ENCODE measurements at places on chromosomes 7 and 10.

DNA sequence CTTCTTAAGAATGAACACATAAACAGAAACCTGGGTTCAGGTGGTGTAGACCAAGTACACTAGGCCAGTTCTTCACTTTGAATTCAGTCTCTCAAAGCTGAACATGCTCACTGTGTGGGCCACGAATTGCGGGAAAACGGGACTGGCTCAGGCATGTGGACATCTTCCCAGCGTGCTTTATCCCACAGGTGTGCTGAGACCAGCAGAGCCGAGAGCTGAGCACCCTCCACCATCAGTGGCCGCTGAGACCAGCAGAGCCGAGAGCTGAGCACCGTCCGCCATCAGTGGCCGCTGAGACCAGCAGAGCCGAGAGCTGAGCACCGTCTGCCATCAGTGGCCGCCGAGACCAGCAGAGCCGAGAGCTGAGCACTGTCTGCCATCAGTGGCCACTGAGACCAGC is 265.4 kb downstream of the DNAJB6 start:
- no peak for DNase-seq

DNA sequence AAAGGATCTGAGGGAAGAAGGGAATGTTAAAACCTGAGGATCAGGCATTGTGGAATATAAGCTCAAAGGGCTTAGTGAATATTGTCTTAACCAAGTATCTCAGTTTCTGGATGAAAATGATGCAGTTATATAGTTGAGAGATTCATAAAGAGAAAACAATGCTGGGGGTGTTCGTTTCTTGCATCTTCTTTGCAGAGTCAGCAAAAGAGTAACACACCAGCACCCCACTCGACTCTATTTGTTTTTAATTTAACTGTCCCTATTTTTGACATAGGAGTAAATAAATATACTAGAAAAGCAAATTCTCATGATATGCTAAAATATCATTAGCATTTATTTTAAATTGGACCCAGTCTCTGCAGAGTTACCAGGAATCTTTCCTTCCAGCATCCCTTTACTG is 7.6 kb upstream of the OIT3 start:
- DNase-seq, result no peak

- no peak for DNase-seq
Observed at GRCh38 chr10:3780771-3781467, 4.1 kb downstream of the KLF6 start.

GRCh38 chr7:44381494-44382220 is 56.3 kb upstream of the CAMK2B start:
- DNase-seq, result no peak

DNA sequence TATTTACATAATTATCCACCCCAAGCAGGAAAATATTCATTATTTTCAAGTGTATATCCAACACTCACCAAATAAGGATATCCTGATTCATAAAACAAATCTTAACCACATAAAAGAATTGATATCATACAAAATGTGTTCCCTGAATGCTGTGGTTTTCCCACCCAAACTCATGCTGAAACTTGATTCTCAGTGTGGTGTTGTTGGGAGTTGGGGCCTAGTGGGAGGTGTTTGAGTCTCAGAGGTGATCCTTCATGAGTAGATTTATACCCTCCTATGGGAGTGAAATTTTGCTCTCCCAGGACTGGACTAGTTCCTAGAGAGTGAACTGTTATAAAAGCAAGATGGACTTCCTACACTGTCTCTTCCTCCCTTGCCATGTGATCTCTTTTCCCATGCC is 1028.3 kb downstream of the SORCS1 start:
- no peak for DNase-seq

GRCh38 chr10:17062955-17063484 is 66.6 kb downstream of the CUBN start:
- no peak for DNase-seq

DNA sequence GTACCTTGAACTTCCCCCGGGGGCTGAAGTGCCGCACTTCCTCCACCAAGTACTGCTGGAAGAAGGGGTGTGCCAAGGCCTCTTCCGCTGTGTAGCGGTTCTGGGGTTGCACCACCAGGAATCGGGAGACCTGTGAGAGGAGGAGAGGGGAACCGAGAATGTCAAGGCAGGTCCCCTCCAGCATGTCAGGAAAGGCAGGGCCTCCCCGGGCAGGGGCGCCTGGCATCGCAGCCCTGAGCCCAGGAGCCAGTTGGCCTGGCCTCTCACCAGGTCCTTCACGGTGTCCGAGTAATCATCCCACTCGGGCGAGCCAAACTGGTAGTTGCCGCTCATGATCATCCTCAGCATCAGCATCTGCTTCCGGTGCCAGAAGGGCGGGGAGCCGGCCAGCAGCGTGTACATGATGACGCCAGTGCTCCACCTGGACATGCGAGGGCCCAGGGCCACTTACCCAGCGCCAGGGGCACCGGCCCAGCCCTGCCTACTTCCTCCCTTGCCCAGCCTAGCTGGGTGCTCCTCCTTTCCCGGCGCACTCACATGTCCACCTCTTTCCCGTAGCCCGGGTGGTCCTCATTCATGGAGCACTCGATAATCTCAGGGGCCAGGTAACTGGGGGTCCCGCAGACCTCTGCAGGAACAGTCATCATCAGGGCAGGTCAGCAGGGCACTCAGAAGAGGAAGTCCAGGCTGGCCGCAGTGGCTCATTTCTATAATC is 11.0 kb downstream of the PHKG1 start:
- DNase-seq, result no peak

- DNase-seq, result no peak
Observed at GRCh38 chr7:87212498-87212897, 7.0 kb downstream of the TMEM243 start.

DNA sequence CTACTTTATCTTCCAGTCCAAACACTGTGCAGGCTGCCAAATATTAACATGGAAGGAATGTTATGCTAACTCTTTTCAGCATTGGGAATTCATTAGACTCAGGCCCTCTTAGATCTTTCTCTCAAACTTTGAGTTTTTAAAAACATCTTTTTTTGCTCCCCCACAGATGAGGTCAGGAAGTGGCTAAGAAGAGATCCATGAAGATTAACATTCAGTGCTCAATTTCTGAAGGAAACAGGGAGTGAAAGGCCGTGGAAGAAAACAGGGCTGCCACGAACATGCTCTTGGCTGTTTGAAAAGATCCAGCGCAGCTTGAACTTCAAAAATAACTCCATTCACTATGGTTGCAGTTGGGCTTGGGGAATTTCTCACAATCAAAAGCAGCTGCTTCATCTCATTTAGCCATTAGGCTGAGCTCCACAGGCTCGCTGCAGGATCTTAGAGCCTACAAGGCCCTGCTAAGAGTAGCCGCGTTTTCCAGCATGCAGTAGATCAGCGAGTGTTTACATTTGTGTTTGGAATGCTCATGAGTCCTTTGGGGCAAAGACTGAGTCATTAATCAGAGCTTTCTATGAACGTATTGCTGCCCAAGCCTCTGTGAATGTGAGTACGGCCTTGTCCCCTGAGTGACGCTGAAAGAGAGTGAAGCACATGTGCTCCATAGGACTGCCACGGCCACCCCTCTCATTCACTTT is 41.2 kb upstream of the TNS3 start:
- DNase-seq, result no peak

DNA sequence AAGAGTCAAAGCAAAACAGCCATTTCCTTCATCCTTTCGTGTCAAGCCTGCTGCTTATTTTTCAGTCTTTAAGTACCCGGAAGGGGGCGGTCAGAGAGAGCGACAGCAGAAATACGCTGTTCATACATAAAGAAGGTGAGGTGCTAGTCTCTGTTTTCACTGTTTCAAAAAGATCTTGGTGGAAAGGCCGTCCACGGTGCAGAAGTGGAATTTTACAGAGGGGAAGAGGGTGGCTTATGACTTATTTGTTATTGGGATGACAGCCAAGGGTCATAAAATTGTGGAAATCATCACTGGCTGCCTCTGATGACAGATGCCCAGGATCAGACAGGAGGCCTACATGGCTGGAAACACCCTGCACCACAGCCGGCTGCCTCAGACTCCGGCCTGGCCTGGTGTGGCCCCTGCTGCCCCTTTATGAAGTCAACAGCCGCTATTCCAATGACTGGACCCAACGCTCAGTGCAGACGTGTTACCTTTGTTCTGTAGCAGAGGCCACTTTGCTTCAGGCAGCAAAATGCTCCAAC is 57.0 kb downstream of the HIPK2 start:
- no peak for DNase-seq

GRCh38 chr7:98956937-98957336 is 78.6 kb downstream of the TRRAP start:
- DNase-seq, result no peak

Measured in stimulated activated CD8-positive, alpha-beta memory T cell treated with anti-CD3 and anti-CD28 coated beads, Interleukin-4, amount 100 ng/mL, for 1 hour (primary cell).